ENCODE measurements at places on chromosomes 5 and 9.

- no peak for DNase-seq
Measured at GRCh38 chr5:37511646-37512045, 132.5 kb downstream of the WDR70 start.

- no peak for DNase-seq
Measured at GRCh38 chr5:24142341-24142740, 502.4 kb downstream of the CDH10 start.

GRCh38 chr5:72013766-72014624 lies 93.3 kb upstream of the MAP1B start:
- no peak for DNase-seq

GRCh38 chr5:56346741-56347535 lies 113.8 kb upstream of the ANKRD55 start:
- no peak for DNase-seq

DNA sequence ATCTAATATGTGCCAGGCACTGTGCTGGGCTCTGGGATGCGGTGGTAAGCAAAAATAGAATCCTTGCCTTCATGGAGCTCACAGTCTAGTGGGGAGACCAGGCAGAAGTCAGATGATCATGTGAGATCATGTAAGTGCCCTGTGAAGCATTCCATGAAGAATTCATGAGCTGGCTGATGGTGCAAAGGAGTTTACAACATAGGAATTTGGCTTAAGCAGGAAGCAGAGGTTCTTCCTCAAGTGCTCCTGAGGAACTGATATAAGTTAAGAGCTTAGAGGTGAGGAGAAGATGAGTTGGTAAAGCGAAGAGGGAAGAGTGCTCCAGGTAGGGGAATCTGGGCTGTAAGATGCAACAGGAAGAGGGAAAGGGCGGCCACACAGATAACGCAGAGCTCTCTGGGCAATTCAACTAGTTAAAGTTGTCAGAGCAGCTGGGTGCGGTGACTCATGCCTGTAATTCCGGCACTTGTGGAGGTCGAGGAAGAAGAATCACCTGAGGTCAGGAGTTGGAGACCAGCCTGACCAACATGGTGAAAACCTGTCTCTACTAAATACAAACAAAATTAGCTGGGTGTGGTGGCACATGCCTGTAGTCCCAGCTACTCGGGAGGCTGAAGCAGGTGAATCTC lies 78.5 kb upstream of the SPATA31D4 start:
- DNase-seq = no peak

DNA sequence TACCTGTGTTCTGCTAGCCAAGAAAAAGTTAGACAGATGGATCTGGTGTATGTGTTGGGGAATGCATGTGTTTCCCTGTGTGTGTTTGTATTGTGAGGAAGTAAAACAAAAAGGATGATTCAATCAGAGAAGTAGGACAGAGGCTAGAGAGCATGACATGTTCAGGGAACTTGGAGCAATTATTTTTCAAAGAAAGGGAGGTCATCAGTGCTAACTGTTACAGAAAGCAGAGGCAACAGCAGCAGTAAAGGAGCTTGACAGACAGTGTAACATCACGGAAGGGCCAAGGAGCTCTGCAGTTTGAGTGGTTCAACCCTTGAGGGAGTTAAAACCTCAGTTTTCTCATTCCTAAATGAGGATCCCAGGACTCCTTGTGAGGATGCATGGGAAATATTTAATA lies 13.2 kb downstream of the SPINK1 start:
- no peak for DNase-seq

GRCh38 chr5:39447968-39448367 lies 23.2 kb upstream of the DAB2 start:
- DNase-seq = no peak

GRCh38 chr9:16221822-16222547 lies 648.5 kb downstream of the BNC2 start:
- DNase-seq = no peak

DNA sequence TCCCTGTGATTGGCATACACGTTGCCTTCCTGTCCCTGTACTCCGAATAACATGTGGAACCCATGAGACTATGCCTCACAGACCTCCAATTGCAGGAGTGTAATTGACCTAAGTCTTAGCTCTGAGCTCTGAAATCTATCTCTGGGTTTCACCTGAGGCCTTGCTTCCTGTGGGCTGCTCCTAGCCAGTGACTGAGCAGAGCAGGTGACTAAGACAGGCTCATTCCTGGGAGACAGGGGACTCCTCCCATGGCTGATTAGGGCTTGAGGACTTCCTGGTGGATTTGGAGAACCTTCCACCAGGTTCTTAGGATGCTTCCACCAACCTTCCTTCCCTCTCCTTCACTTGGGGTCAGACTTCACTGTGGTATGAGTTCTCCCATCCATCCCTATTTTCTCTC lies 22.3 kb upstream of the MIER3 start:
- no peak for DNase-seq

DNA sequence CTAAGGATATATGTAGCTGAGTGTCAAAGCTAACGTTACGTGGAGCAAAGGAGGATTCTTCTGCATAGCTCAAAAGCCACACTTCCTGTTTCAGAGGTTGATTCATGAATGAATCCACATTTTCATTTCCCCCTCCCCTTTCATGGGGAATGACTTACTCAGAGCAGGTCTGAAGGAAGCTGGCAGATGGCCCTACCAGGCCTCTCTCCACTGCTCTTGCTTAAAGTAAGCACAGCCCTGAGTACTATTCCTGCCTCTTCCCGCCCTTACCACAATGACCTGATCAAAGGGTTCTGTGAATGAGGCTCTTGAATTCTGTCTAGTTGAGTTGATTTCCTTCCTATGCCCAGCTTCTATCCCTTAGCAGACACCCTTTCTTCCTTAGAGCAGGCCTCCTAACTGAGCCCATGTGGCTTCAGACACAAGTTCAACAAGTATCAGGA lies 6.3 kb downstream of the IGIP start:
- DNase-seq = no peak

DNA sequence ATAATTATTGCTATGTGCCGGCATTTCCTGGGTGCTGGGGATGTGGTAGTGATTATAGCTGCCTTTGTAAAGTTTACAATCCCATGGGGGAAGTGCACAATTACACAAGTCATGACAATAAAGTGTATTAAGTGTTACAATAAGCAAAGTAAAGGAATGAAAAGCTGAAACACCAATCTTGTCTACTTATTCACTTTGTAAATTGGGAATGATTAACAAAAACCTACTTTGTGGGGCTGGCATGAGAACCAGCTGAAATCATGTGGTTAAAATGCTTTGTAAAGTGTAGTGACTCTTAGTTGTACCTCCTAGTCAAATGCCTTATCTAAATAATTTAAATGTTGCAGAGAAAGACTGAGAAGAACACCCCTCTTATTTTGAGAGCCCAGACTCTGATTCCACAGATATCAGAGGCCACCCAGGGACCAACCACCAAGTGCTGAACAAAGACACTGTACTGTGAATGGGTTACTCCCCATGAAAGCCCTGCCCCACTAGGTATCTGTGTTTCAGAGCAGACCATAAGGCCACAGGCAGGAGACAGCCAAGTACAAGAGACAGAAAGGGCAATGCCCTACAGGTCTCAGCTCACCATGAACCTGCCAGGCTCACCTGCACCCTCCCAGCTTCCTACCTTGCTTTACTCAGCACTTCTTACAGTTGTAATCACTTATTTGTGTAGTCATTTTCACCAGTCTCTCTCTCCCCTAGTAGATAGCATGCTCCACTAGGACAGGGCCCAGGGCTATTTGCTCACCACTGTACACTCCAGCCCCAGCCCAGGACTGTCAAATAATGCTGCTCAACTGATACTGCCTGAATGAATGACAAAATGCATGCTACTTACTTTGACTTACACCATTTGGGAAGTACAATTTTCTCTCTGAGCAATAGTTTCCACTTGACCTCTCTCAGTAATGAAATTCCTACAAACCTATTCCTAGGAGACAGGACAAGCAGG lies 101.6 kb upstream of the APC start:
- no peak for DNase-seq

DNA sequence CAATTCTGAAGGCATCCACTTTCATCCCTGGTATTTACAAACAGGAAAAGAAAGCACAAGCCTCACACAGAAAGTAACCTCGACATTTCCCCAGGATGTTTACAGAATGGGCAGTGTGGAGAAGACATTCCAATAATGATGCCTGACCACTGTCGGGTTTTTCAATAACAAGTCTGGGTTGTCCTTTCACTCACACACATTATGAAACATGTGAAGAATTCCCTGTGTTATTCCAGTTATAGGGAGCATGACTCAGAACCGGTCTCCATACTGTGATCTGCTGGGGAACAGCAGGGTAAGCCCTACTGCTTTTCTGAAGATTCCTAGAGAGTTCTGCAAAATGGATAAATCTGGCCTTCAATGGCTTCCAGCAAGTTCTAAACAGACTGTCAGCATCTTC lies 155.3 kb downstream of the ADAMTS12 start:
- no peak for DNase-seq

- DNase-seq = no peak
Measured at GRCh38 chr5:36442796-36443195, 141.1 kb upstream of the RANBP3L start.

DNA sequence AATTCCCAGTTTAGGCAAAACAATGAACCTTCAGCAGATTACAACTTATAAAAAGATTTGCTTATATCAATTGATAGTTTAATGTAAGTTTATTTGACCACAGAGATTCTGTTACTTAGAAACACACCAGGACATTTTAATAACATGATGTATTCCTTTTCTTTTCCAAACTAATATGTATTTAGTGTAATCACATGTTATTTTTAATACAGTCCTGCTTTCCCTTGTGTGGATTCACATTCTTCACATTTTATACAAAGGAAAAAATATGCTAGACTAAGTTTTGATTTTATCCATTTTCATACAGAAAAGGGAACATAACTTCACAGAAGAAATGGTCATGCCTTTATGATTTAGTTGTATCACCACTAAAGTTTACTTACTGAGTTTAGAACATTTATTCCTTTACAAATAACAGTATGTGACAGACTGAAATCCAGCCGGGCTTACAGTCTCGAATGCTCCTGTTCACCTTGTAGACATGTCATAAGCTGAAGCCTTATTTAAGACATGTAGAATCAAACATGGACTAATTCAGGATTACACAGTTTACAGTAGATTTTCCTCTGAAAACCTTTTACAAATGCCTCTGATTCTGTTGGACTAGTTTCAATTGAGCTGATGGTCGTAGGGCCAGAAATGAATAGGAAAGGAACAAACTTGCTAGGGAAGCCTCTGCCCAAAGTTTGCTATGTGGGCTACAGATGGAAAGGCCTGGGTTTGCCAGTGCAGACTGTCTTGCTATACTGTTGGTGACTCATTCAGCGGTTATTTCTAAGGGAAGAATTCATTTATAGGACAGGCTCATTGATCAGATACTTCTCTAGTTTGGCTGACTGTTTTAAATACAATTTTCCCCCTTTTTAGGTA lies 6.6 kb upstream of the ASPN start:
- DNase-seq = no peak

- no peak for DNase-seq
Measured at GRCh38 chr9:75996726-75997125, 106.3 kb downstream of the PCSK5 start.

GRCh38 chr9:93684806-93685543 lies 108.6 kb downstream of the PHF2 start:
- DNase-seq = no peak

DNA sequence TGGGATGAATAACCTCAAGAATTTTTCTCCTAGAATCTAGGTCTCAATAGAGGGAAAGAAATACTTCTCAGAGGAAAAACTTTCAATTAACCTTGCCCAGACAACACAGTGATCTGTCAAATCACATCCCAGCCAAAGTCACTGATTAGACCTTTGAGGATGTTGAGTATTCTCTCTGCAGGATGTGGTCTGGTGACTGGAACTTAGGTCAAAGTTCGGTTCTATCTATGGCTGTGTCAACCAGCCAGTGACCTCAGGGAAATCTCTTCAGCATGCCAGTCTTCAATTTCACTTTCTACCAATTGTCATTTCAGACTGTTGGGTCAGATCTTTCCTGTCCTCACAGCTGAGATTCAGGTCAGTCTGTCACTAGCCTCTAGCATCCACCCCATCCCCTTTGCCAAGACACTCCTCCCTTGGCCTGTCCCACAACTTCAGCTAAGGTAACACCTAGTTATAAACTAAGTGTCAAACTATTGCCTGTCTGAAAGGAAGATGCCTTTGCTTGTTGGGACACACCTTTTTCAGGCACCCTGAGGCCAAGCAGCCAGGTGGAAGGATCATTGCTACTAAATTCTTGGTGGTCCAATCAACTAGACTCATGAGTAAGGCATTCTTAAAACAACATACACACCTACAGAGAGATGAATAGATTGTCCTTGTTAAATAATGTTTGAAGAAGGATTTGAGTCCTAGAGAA lies 156.3 kb upstream of the FST start:
- DNase-seq = no peak

GRCh38 chr5:135543485-135544304 lies 7.9 kb upstream of the NEUROG1 start:
- no peak for DNase-seq

DNA sequence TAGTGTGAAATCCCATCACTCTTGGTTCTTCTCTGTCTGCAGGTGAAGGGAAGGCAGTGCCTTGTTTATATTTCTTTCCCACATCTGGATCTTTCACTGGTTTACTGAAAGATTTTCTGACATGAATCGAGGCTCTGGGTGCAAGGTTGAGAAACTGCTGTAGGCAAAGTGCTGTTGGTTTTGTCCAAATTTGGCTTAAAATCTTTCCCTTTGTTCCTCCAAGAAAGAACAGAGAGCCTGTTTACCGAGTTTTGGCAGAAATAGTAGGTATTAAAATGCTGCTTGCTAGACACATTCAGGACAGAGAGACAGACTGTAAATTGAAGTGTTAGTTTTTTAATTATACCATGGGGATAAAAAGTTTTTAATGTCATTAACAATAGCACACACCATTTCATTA lies 21.5 kb downstream of the SKP2 start:
- DNase-seq = no peak

DNA sequence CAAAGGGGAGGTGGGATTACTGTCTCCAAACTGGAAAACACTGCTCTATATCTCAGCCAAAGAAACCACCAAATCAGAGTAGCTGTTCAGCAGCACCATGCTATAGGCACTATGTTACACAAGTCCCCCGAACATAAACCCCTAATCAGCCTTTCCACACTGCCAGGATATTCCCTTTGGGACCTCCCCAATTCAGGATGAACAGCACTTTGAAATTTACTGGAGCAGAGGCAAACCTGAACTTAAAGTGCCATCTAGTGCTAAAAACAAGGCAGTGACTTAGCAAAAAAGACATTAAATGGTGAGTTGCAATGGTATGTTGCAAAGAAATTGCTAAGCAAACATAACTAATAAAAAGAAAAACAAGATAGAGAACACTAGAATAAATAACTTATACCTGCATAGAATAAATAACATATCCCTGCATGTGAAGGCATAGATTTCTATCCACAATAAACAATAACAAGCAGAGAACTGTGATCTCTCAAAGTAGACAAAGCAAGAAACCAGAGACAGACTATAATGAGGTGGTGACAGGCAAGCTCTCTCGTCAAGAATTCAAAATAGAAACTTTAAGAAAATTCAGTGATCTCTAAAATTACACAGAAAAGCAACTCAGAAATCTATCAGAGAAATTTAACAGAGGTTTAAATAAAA lies 584.4 kb upstream of the ACO1 start:
- DNase-seq = no peak

All from ascending aorta (tissue), 2 donors.